ENCODE measurements at places on chromosomes 7 and 10. TPM values are rescaled to one million over a fixed set of nuclear protein-coding genes. Genes with fewer than 3 reads are reported as not detected.
A peak's percentile ranks its signal among the peaks of the same experiment; 100 is the strongest.

PAX4 gene
- total RNA-seq, result not detected

DNA sequence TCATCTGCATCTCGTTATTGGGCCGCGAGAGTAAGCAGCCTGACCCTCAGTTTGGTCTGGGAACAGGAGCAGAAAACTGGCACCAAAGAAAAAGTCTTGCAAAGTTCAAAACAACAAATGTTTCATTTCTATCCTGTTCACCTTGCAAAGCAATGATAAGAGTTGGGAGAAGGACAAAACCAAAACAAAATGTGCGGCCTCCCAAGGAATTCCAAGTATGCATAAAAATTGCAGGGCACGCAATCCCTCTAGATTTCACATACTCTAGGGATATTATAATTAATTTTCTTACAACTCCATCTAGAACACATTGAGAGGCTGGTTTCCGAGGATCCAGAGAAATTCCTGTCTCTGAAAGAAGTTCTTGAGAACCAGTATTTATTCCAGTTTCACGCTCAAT lies 20.1 kb downstream of the CHUK start:
- no peak for DNase-seq

RNLS gene
- total RNA-seq, result 18.3 TPM

DNA sequence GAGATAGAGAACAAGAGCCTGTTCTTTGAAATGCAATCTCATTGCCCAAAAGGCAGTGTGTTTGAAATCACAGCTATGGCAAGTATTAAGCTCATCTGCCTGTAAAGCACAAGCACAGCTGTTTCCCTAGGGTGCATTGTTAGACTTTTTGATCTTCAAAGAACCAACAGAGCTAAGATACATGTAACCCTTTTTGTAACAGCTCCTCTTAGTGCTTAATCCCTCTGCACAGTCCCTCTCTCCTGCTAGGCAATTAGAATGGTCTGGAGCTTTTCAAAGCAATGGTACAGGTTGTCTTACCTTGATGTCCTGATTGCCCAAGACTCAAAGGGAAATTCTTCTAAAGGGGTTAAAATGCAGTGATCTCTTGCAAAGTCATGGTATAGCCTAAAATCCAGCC lies 249.6 kb upstream of the CHRM2 start:
- no peak for DNase-seq

PDK4 gene
- 234 TPM for total RNA-seq

DNA sequence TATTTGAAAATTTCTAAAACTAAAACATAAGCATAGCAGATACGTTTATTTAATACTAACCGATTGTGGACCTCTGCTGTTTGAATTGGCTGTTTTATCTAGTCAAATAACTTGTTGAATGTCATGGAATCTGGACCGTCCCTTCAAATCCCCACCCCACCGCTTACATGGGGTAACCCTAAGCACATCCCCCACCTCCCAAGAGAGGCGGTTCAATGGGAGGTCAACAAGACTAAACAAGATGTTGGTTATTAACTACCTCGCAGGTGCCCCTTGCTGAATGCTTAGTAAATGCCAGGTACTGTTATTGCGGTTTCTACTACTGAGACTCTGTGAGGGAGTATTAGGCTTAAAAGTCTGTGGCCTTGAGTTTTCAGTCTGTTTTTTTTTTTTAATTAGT lies 70.9 kb downstream of the DAGLB start:
- DNase-seq, result no peak

SPDYE6 gene
- not detected for total RNA-seq

GPRIN2 gene
- total RNA-seq, result 50.5 TPM

GRCh38 chr10:99619090-99619800 lies 994 bp downstream of the SLC25A28 start:
- no peak for DNase-seq

GRCh38 chr7:36911788-36912187 lies 187.5 kb upstream of the AOAH start:
- DNase-seq, result no peak

FAM237B gene
- not detected for total RNA-seq

SYT15 gene
- total RNA-seq, result 0.55 TPM

DNA sequence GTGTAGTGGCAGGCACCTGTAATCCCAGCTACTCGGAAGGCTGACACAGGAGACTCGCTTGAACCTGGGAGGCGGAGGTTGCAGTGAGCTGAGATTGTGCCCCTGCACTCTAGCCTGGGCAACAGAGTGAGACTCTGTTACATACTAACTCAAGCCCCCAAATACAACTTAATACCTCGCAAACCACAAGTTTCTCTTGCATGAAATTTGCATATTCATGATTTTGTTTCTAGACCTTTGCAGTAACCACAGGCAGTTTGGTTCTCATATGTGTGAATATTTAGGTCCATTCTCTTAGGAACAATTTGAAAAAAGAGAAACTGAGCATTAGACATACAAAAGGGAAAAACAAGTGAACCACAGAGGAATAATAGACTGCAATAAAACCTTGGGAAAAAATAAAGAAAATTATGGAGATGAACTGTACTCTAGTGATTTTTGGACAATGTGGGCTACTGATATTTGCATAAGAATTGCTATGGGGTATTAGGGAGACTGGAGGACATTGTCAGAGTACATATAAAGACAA lies 77.0 kb downstream of the ZNF277 start:
- DNase-seq, result no peak

- DNase-seq, result peak; percentile 20
Observed at GRCh38 chr7:46830-47140, 145.6 kb upstream of the FAM20C start.

GRCh38 chr7:133511252-133511651 lies 258.4 kb downstream of the EXOC4 start:
- DNase-seq, result no peak

DNA sequence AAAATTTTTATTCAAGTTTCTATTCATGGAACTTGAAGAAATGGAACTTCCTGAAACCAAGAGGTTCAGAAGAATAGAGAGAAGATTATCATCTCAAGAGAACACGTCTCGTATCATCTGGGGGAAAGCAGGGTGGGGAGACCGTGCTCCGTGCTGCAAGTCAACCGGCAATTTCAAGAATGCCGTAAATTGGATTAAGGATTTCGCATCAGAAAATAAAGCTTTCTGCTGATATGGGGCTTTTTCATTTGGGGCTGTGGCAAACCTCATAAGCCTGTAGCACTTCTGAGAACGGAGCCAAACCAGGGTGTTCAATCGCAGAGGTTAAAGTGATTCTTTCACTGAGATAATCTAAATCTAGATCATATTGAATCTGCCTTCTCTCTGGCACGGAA lies 150.1 kb upstream of the NPS start:
- DNase-seq, result no peak

AZGP1 gene
- total RNA-seq, result 1,357 TPM

DNA sequence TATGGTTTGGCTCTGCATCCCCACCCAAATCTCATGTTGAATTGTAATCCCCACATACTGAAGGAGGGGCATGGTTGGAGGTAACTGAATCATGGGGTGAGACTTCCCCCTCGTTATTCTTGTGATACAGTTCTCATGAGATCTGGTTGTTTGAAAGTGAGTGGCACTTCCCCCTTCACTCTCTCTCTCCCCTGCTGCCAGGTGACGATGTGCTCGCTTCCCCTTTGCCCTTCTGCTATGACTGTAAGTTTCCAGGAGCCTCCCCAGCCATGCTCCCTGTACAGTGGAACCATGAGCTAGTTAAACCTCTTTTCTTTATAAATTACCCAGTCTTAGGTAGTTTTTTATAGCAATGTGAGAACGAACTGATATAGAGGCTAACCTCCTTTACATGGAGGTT lies 16.6 kb downstream of the PLPP4 start:
- no peak for DNase-seq

DNA sequence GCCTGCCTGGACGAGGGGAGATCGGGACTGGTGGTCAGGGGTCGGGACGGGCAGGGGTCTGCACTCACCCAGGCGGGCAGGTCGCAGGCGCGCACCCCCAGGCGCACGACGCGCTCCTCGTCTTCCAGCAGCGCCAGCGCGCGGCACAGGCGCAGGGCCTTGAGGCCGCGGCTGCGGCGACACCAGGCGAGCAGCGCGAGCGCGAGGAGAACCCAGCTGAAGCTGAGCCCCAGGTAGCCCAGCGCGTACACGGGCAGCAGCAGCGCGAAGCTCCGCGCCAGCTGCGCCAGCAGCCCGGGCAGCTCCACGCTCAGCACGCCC lies 328 bp downstream of the ESYT2 start:
- DNase-seq, result no peak

RBP4 gene
- total RNA-seq, result 9.6 TPM

TNS3 gene
- total RNA-seq, result 33.9 TPM
